ENCODE measurements at places on chromosomes 6 and 20.

GRCh38 chr20:25465243-25466135, 58.0 kb downstream of the GINS1 start:
- DNase-seq: no peak

- DNase-seq: no peak
Measured at GRCh38 chr20:63259734-63260460, 5.6 kb upstream of the NKAIN4 start.

GRCh38 chr20:2221921-2222320, 73.9 kb upstream of the TGM3 start:
- DNase-seq: no peak

DNA sequence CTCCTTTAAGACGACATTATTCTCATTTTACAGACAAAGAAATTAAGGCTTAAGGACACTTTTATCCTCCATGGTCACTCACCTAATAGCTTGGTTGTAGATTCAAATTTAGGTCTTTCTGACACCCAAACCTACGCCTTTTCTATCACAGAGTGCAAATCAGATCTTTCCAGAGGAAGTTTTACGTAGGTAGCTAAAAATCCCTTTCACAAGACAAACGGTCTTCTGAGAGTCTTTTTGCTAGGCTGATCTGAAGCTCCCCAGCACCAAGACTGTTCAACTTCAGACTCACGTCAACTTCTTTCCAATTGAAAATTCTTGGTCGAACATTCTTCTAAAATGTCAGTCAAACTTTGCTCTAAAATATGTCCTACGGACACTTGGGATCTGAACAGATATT, 46.5 kb downstream of the BLOC1S5 start:
- no peak for DNase-seq

- no peak for DNase-seq
Measured at GRCh38 chr6:279341-280029, 12.8 kb upstream of the DUSP22 start.

GRCh38 chr20:44911264-44911921, 1.5 kb downstream of the PABPC1L start:
- DNase-seq: peak; percentile 31

GRCh38 chr6:145587334-145587733, 148.0 kb downstream of the EPM2A start:
- no peak for DNase-seq

- no peak for DNase-seq
Measured at GRCh38 chr20:10263385-10264165, 44.9 kb downstream of the SNAP25 start.

- DNase-seq: no peak
Measured at GRCh38 chr6:158669145-158670035, 19.5 kb downstream of the SYTL3 start.

- no peak for DNase-seq
Measured at GRCh38 chr20:32522526-32522775, 62.7 kb downstream of the NOL4L start.

DNA sequence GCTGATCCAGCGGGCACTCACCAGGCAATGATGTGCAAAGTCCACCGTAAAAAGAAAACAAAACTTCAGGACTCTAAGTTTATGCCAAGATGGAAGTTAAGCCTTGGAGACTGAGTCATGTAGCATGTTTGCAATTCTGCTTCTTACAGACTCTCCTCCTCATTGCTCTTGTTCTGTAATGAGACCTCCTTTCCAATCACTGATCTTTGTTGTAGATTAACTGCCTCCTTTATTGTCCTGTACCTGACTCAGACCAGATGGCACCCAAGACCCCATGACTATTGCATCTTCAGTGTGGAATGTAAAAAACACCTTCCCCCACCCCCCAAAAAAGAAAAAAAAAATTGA, 11.2 kb downstream of the NEU1 start:
- no peak for DNase-seq

GRCh38 chr6:21828704-21829103, 235.2 kb downstream of the SOX4 start:
- DNase-seq: no peak

GRCh38 chr6:71408787-71409723, 120.4 kb downstream of the OGFRL1 start:
- no peak for DNase-seq

DNA sequence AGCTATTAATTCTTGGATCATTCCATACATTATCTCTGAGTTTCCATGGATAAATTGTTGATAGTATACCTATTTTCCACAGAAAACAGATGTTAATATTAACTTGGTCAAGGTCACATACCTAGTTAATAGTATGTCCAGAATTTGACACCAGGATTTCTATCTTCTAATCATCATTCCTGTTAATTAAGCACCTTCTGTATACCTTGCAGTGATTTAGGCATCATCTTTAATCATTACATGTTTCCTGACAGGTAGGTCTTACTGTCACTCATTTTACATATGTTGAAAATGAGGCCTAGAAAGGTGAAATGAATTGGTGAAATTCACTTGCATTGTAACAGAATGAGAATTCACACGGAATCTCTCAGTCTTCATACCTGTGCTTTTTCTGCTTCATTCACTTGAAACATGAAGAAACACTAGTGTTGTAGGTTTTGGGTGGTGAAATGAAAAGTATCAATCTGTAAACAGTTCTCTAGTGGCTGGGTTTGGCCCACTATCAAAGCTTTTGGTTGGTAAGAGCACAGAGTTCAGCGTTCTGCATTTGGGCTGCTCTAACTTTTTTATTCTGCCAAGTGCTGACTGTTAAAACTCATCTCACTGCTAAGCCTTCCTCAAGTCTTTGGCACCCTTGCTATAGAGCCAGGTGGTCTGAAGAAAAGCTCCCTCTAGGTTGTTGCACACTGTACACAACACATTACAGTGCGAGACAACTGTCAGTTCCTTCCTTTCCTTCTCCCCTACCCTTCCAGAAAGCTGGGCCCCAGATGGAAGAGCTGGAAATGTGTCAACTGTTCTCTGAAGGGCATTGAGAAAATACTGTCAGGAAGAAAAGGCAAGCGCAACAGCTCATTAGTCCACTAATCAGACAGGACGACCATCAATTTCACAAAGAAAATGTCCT, 57.8 kb upstream of the C20orf144 start:
- DNase-seq: no peak

DNA sequence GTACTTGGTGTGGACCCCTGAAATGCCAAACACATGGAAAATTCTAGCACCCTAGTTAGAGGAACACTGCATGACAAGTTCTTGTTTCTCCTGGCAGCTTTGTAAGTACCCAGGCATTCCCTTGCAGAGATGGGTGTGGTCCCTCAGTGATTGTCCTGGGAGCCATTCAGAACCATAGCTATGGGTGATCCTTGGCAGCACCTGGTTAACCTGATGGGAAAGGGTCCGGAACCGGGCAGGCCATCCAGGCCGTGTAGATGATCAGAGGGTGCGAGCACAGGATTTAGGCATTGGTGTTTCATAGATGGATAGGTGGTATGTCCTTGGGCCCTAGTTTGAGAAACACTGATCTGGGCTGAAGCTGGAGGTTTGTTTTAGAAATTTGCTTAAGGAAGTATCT, 95.8 kb downstream of the RPP40 start:
- DNase-seq: no peak

- DNase-seq: no peak
Measured at GRCh38 chr20:18288749-18289267, 481 bp downstream of the ZNF133 start.

GRCh38 chr6:57283106-57283505, 34.3 kb upstream of the PRIM2 start:
- DNase-seq: no peak

GRCh38 chr6:46293641-46294316, 123.0 kb upstream of the ENPP5 start:
- DNase-seq: no peak

DNA sequence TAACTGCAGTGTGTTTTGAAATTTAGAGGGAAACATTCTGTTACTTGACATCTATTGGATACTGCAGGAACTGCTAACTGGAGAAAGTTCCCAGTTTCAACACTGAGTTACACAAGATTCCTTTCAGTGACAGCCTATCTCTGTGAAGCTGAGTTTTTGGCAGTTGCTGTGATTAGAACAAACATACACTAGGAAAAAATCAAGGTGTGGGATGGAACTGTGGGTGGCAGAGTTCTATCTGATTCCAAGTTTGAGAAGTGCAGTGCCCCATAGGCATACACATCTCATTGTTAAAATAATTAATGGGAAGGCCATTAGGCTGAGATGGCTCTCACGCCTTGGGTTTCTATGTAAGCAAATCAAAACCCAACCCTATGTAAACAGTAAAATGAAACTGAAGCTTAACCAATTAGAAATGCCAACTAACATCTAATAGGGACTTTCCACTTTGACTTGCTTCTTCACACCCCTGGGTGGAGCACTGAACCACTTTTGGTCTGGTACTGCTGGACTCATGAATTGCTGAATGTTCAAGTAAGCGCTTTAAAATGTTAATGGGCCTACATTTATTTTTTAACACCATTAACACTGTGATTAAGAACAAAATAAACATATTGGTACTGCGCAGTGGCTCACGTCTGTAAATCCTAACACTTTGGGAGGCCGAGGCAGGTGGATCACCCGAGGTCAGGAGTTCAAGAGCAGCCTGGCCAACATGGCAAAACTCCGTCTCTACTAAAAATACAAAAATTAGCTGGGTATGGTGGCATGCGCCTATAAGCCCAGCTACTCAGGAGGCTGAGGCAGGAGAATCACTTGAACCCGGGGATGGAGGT, 55.2 kb upstream of the TBC1D7 start:
- no peak for DNase-seq

- DNase-seq: no peak
Measured at GRCh38 chr6:157937916-157938315, 43.7 kb upstream of the SYNJ2 start.

DNA sequence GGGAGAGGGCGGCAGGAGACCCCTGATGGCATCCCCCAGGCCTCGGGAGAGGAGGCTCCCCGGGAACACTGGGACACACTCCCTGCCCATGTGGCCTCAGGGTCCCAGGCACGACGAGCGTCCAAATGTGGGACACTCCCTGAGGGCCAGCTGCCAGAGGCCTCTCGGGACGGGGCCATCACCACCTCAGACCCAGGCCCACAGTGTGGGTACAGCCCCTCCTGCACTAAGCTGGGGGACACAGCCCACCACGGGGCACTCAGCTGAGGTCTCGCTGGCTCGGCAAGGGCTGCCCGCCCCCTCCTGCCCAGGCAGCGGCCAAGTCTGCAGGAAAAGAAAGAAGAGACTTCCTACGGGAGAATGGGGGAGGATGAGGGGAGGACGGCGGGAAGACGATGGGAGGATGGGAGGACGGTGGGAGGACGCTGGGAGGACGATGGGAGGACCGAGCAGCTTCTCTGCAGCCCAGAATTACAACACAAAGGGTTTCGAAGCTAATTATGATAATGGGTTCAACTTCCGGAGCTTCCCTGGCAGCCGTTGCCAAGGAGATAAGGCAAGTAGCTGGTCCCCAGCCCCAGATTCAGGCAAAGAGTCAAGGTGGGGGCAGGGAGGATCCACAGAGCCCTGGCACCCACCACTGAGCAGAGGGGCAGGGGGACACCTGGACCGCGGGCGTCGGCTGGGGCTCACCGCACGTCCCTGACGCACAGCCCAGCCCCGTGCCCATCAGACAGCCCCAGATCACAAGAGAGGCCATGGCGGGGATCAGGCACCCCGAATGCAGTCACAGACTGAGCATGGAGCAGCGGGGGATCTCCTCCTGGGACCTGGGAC, 17.5 kb downstream of the KCNQ2 start:
- no peak for DNase-seq

DNA sequence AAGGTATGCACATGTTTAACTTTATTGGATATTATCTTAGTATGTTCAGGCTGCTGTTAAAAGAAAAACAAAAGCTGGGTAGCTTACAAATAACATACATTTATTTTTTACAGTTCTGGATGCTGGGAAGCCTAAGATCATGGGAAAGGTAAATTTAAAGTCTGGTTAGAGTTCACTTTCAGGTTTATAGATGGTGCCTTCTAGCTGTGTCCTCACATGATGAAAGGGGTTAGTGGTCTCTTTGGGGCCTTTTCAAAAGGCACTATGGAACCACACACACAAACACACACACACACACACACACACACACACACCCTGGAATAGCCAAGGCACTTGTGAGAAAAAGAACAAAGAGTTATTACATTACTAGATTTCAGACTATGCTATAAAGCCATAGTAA, 805.8 kb upstream of the GJE1 start:
- DNase-seq: no peak

GRCh38 chr6:83065511-83066192, at the start of gene UBE3D:
UBE3D (minus strand) TSS chr6:83065841; CDS start chr6:83065718, 123 bp downstream.
- peak; percentile 92 for DNase-seq

DNA sequence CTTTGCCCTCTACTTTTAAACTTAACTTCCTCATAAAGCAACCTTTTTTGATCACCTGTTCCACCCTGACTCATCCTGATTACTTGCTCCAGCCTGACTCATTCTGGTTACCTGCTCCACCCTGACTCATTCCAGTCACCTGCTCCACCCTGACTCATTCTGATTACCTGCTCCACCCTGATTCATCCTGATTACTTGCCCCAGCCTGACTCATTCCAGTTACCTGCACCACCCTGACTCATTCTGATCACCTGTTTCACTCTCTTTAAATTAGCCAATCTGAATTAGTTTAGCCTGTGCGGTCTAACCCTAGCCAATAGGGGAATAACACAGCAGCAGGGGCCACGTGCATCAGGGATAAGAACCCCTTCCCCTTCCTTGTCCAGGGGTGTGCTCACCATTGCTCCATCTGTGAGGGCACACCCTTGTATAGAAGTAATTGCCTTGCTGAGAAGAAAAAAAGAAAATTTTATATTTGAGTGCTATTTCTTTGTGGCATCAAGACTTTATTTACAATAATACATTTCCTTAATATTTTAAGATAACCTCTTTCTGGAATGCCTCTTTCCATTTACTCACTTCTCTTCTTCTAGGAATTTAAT, 17.9 kb downstream of the HLA-G start:
- no peak for DNase-seq

- no peak for DNase-seq
Measured at GRCh38 chr6:3607171-3607570, 144.3 kb downstream of the PXDC1 start.

DNA sequence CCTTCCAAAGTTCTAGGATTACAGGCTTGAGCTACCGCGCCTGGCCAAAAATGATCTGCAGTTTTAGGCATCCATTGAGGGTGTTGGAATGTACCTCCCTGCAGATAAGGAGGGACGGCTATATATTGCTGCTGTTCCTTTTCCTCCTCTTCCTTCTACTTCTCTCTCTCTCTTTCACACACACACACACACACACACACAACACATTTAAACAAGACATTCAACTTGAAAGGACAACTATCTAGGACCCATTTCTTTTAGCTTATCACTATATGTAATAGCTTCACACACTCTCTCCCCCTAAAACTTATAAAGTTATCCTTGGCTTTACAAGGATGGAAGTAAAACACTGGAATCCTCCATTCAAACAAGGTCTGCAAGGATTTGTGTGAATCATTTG, 260.6 kb downstream of the PHACTR1 start:
- no peak for DNase-seq

- DNase-seq: no peak
Measured at GRCh38 chr6:147037881-147038280, 166.3 kb upstream of the STXBP5 start.

Data from stimulated activated CD8-positive, alpha-beta memory T cell treated with anti-CD3 and anti-CD28 coated beads, Interleukin-4, amount 100 ng/mL, for 24 hours (primary cell).